ENCODE measurements at places on chromosomes 7 and 10.
A peak's percentile ranks its signal among the peaks of the same experiment; 100 is the strongest.

GRCh38 chr7:110568388-110568787, 522.5 kb upstream of the LRRN3 start:
- no peak for DNase-seq

DNA sequence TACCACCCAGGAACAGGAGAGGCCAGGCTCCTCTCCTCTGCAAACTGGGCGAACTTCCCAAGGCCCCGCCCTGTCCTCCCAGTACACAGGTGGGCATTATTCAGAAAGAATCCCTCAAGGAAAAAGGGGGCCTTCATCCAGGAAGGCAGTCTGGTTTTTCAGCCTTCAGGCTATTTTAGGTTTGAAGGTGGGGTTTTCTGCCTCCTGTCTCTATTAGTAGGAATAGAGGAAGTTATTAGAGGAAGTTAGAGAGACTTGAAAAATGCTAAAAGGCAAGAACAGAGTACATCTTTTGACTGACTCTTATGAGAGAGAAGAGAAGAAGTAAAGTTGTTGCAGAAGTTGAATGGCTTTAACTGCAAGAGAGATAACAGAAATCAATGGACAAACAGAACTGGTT, 250.9 kb upstream of the SORCS1 start:
- no peak for DNase-seq

GRCh38 chr10:93751832-93752231, 5.9 kb upstream of the LGI1 start:
- peak; percentile 25 for DNase-seq

- no peak for DNase-seq
Observed at GRCh38 chr7:5041047-5041446, 4.6 kb upstream of the RBAK start.

DNA sequence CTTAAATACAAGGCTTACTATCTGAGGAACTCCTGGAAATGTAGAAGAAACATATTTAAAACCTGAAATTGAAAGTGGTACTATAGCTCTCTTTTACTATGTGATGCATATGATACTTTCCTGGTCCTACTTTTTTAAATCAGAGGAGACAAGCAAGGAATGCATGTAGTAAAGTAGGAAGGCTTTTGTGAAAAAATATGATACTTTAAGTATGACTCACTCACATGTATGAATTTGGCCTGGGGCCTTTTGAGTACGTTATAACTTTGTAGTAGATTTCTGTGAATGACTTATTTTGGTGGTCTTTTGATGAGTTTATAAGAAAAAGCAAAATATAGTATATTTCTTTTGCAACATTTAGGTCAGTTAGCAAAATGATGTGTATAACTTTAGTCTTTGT, 53.8 kb downstream of the TAX1BP1 start:
- DNase-seq, result no peak

DNA sequence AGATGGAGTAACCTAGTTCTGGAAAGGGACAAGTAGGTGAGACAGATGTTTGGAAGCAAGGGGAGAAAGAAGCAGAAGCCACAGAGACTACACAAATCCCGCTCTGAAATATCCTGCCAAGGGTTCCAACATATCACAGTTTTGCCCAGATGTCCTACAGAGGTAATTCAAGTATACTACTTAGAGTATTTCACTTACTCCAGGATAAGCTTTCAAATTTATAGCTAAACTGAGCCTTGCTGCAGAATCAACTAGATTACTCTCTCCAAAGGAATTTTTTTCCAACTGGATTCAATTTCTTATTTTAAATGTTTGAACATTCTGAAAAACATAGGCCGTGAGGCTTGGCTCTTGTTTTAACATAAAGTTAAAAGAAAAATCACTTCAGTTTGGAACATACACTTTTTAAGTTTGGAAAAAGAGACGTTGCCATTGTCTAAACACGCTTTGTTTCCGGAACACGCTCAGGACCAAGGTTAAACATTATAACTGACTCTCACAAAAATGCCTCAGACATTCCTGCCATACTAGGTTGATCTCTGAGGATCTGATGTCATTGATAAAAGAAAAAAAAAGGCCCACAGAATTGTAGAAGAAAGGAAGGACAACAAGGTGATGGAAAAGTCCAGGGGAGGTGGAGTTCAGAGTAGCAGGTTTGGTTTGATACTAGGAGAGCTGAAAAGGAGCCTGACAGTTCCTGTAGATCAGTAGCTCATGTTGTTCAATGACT, 74.8 kb downstream of the FAM185A start:
- no peak for DNase-seq

- no peak for DNase-seq
Observed at GRCh38 chr7:4020086-4020485, 662.0 kb upstream of the FOXK1 start.

DNA sequence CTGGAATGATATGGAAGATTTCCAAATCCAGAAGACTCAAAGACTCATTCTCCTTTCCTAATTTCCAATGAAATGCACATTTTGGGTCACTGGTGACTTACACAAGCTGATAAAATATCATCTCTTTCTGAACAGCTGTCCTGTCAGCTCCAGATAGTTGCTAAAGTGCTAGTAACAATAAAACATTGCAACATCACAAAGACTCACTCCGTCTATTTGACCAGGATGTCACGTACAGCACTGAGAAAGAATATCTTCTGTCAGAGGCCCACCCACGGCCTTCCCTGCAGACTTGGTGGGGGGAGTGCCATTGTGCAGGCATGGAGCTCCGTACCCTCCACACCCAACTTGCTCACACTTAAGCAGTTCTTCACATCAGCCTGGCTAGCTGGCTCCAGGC, 78.9 kb upstream of the EGR2 start:
- no peak for DNase-seq

- no peak for DNase-seq
Observed at GRCh38 chr10:131650771-131651673, 249.8 kb upstream of the PPP2R2D start.

- DNase-seq, result no peak
Observed at GRCh38 chr10:89985446-89985845, 284.1 kb downstream of the KIF20B start.

GRCh38 chr10:34543716-34544115, 271.4 kb downstream of the PARD3 start:
- no peak for DNase-seq

DNA sequence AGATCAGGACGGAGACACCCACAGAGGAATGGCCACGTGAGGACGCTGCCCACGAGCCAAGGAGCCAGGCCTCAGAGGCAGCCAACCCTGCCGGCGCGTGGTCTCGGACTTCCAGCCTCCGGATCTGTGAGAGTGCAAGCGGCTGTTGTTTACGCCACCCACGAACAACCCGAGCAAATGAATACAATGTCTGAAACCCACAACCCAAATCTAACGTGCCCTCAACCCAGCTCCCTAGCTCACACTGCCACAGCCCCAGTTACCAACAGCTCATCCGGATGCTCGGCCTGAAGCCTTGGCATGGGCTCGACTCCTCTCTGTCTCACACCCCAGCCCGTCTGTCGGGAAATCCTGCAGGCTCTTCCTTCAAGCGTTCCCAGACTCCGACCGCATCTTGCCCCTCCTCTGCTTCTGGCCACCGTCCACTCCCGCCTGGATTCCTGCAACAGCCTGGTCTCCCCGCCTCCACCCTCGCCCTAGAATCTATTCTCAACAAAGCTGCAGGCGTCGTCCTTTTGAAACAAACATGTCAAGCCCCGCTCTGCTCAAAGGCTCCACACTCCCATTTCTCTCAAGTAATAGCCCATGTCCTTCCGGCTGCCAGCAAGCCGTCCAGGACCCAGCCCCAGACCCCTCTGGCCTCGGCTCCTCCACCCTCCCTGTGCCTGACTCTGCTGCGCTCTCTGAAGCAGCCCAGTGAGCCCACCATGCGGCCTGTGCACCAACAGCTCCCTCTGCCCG, 35.3 kb downstream of the STK32C start:
- DNase-seq, result no peak

GRCh38 chr7:127251465-127252376, 1.0 kb downstream of the GRM8 start:
- no peak for DNase-seq
